ENCODE measurements at places on chromosomes 3 and 15.

DNA sequence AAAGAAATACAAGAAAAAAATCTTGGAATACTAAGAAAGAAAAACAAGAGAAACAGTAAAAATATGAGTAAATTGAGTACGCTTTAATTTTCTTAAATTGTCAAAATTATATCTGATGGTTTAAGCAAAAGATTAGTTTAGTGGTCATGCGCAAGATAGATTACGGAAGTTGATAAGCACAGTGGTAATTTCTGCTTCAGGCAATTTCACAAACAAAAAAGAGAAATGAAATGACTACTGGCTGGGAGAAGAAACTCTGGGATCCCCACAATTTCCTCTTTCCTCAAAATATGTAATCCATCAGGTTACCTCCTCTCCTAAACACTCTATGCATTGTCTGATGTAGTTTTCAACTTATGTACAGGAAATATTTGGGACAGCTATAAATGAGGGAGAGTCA, 9.0 kb downstream of the MYD88 start:
- DNase-seq, result no peak

DNA sequence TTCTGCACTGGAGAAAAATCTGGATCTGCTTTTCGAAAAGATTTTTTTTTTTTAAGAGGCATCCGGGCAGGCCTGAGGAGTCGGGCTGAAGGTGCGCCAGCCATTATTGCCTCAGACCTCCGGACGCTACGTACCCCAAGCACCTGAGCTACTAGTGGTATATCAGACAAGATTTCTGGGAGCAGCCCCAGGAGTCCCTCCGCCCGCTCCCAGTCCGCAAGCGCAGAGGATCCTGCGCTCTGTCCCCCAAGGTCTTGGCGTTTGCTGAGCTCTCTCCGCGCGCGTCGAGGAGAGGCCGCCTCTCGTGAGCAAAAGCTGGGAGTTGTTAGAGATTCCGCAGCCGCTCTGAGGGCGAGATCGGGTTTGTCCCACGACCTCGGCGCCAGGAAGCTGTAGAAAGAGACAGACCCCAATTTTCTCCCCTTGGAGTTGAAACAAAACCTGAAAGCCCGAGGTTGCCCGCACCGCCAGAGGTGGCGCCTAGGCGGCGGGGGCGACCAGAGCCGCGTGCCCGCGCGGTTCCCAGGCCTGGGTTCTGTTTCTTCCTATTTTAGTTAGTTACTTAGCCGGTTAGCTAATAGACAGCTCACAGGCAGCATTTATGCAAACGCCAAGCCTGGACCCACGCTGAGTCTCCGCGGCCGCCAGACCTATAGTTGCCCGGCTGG, 72.5 kb upstream of the POLG start:
- peak; percentile 72 for DNase-seq

DNA sequence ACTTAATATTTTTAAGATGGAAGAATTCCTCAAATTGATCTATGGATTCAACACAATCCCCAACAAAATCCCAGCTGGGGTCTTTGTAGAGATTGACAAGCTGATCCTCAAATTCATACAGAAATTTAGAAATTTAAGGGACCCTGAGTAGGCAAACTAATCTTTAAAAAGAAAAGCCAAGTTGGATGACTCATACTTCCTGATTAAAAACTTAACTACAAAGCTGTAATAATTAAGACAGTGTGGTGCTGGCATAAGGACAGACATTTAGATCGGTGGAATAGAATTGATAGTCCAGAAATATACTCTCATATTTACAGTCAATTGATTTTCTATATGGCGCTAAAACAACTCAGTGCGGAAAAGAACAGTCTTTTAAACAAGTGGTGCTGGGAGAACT, 11.6 kb downstream of the FAM162A start:
- DNase-seq, result no peak

DNA sequence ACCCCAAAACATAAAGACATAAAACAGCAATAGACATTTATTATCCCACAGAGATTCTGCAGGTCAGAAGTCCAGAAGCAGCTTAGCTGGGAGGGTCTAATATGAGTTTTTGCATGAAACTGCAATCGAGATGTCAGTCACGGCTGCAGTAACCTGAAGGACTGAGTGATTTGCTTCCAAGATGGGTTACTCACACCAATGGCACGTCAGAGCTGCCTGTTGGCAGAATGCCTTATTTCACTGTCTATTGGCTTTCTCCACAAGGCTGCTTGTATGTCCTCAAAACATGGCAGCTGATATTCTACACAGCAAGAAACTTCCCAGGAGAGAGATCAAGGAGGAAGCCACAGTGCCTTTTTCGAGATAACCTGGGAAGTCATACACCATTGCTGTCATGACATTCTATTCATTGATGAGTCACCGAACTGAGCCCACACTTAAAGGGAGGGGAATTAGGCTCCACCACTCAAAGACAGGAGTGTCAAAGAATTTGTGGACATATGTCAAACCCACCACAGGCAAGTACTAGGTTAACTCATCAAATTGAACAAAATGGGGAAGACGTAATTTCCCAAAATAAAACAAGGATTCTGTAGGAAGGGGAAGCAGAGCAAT, 122.2 kb downstream of the SYNPR start:
- DNase-seq, result no peak

DNA sequence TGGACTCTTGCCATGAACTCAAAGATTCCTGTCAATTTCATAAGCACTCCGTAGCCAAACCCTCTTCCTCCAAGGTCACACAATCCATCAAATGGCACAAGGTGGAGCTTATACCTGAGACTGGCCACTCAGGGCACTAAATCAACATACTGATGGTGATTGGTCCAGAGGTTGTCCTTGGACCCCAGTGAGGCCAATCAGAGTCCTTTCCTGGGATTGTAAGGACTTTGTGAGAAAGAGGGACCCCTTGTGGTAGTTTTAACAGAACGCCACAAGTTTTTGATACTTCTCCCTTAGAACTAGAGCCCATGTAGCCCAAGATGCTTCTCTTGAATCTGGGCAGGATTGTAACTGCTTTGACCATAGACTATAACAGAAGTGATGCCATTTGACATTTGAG, 44.4 kb upstream of the LARS2 start:
- peak; percentile 13 for DNase-seq

GRCh38 chr15:31235311-31236183, 91.1 kb upstream of the KLF13 start:
- DNase-seq, result no peak

DNA sequence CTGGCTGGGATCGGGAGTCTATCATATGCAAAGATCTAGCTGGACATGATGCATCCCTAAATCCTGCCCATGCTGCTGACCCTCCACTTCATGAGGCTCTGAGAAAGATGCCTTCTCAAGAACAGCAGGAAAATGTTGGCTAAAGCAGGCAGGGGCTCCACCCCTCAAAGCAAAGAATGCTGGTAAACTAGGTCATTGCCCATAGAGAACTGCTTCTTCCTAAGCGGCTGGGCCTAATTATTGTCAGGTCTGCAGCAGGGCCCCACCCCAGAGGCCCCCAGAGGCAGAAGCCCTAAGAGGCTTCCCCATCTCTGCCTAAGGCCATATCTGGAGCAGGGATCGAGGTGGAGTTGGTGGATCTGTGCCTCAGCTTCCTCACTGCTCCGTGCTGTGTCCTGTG, 447.4 kb upstream of the PROK2 start:
- DNase-seq, result no peak

DNA sequence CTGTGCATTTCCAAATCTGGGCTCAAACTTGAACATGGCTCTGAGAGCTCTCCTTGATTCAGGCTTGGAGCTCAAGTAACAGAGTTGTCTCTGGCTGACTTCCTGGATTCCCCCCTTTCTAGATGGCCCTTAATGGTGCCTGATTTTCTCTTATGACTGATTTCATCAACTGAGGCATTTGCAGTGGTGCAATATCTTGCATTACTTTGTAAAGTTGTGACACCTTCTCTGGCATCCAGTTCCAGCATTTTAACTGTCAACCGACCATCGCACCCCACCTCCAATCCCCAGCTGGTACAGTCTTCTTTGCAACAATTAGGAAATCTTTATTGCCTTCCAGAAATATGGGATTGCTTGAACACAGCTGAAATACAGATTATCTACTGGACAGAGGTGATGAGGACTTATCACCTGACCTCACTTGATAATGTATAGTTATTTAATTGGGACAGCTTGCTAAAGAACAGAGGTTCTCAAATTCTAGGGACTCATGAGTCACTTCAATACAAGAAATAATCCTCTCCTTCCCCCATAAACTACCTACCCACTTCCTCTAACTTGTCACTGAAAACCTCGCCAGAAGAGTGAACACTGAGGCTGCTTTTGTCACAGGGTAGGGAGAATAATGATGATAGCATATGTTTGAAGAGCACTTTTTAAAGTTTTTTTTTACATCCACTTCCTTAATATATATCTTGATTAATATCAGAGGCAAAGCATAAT, 41.8 kb downstream of the FILIP1L start:
- no peak for DNase-seq

DNA sequence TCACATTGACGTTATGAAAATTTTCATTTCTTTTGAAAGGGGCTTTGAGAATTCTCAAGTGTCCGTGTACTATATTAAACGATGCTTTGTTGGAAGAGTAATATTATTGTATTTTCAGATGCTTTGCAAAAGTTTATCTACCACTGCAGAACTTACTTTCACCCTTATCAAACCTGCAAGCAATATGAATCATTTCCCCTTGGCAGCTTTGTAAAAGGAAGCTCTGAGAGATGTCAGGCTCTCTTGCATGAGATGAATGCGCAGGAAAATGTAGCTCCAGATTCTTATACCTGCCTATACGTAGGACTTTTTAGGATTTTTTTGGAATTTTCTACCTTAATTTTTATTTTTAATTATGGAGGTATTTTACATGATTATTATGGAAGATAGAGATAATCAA, 34.5 kb downstream of the GPD1L start:
- no peak for DNase-seq

- peak; percentile 65 for DNase-seq
These were observed 1.3 kb upstream of the CPEB1 start for GRCh38 chr15:82648257-82649103.

GRCh38 chr15:31456354-31457060, 129.9 kb downstream of the KLF13 start:
- no peak for DNase-seq

GRCh38 chr3:109563149-109563548, 225.8 kb upstream of the DPPA4 start:
- no peak for DNase-seq

- DNase-seq, result peak; percentile 75
These were observed at the start of gene CSPG4 for GRCh38 chr15:75712668-75713337. Gene CSPG4 (minus strand): TSS chr15:75712848. CDS start chr15:75712755, 93 bp downstream.

DNA sequence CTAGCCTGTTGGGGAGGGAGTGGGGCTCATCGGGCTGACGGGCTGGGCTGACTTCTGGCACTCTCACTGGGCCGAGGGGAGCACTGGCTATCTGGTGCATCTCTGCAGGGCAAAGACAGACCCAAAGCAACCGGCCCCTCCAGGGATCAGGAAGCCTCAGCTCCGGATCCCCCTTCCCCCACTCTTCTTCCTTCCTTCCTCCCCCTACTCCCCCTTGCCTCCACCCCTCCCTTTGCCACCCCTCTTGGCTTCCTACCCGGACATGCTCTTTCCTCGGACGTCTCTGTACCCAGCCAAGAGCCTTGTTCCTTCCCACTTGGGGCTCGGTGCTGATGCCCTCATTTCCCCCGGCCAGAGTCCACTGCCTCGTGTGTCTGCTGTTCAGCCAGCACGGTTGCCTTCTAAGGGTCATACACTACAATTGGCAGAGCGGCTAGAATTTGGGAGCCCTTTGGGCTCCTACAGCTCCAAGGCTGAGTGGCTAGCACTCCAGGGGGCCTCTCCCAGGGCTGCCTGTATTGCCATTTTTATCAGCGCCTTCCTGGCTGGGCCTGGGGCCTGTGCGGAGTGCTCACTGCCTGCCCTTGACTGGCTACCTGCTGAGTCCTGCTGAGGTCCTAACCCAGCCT, 10.9 kb downstream of the SEMA3F start:
- no peak for DNase-seq

GRCh38 chr3:157859541-157859940, 246.7 kb downstream of the SHOX2 start:
- DNase-seq, result no peak

DNA sequence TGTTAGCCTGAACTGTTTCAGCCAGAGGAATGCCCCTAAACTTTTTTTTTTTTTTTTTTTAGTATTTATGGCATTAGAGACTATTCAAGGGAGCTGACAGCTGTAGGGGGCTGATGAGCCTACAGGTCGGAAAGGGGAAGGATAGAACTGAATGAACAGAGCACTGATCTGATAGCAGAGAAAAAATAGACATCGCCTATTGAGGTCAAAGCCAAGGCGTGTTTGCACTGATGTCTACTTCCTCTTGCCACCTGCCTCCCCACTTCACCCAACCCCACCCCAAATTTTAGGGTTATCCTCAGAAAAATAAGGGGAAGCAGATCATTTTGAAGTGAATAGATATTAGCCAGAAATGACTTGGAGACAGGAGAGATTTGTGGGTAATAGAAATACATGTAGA, 3.0 kb upstream of the ZMAT3 start:
- no peak for DNase-seq

GRCh38 chr3:29070959-29071634, 209.8 kb upstream of the RBMS3 start:
- DNase-seq, result no peak

DNA sequence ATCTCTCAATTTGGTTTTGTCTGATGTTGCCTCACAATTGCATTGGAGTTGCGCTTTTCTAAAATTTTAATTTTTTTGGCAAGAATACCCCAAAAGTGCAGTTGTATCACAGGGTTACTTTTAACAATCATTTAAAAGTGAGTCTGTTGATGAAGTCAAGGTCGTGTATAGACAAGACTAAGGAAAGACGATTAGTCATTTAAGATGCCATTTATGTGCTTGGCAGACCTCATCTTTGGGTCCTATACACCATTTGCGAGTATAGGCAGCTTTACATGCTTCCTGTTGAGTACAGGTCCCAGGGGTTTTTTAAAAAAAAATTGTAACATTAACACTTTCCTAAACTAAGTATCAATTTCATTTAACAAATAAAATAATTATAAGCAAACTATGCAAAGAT, 12.5 kb downstream of the ARNT2 start:
- no peak for DNase-seq

- DNase-seq, result peak; percentile 61
These were observed 1.1 kb downstream of the C2CD4B start for GRCh38 chr15:62164014-62164395.

DNA sequence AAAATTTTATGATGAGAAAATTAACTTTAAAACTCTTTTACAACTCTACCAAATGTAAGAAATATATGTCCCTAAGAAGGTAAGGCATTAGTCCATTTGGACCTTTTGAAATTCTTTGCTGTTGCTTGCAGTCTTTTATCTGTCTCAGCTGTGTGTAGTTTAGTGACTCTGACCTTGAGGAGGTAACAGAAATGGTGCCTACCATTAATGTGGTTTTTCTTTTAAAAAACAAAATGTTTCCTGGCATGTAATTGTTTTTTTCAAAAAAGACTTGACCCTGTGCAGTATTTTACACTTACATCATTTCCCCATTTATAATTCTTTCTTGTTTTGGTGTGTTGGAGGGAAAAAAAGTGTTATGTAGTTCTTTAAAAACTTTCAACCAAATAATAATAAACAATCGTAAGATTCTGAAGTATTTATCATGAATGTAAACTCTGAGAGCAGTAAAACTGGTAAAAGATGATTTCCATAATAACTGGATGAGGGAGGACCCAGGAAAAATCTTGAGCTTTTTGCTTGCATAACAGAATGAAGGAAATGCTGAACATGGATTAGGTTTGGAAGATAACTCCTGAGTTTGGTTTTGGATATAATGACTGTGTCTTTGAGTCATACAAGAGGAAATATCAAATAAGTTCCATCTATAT, 225.1 kb downstream of the CHST2 start:
- DNase-seq, result no peak

- no peak for DNase-seq
These were observed 9.4 kb upstream of the SEC13 start for GRCh38 chr3:10330319-10330718.

GRCh38 chr3:58059349-58060321, 51.4 kb downstream of the FLNB start:
- no peak for DNase-seq
